ENCODE measurements at places on chromosomes 3 and 15.

DNA sequence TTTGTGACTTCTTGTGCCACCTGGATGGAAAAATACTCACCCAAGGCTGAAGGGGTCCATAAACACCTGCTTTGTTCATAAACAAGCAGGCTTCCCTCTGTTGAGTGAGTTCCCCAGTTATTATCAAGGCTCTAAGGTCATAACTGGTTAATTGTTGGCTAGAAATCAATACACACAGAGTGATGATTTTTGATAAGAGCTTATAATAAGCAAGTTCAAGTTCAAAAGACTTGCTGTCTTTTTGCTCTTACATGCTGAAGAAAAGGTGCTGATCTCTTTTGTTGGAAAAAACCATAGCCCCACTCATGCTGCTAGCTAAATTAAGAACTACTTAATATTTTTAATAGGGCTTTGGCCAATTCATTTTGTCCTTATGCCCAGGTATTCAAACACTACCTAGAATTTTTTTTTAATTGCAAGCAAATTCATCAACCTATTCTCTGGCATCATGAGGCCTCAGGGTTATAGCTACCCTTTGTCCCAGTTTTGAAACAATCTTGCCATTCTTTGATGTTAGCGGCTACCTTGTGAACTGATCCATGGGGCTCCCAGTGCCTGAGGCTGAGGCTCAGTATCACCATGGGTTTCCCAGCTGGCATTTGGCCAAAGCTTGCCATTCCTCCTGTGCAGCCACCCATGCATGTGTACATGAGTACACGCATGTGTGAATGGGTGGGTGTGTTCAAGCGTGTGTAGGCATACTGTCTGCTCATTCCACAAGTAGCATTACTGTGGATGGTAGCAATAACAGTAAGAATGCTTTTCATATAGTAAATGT lies 127.6 kb upstream of the LPP start:
- no peak for DNase-seq

GRCh38 chr3:134677196-134677986 lies 26.6 kb upstream of the KY start:
- DNase-seq, result no peak

DNA sequence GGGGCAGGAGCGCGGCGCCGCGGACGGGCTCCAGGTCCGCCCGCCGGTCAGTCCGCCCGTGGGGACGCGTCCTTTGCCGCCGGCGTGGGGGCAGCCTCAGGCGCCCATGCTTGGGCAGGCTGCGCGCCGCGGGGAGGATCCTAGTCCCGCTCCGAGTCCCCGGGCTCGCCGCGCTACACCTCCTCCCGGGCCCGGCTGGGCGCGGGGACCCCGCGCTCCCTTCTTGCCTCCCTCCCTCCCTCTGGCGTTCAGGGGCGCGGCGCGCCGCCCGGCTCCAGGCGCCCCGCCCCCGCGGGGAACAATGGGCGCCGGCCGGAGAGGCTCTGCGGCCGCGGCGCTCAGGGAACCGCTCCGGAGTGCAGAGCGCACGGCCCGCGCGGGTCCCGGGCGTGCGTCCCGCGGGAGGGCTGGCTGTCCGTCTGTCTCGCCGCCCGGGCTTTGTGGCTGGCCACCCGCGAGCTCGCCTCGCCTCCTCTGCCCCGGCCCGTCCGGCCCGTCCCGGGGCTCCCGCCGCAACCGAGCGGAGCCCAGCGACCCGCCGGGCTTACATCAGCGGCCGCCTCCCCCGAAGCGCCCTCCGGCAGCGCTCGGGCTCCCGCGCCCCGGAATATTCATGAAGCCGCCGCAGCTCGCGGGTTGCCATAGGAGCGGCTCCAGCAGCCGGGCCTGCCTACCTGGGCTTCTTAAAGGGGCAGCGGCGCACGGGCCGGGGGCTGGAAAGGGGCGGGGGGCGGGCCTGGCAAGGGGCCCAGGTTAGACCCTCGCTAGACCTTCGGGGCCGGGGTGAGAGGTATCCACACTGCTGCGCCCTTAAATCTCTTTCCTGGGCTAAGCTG lies at the start of gene HCN4:
HCN4 (minus strand) TSS at position 658 of the 836 bp plus-strand sequence. CDS start 688 bp downstream, outside the sequence.
- DNase-seq, result no peak

DNA sequence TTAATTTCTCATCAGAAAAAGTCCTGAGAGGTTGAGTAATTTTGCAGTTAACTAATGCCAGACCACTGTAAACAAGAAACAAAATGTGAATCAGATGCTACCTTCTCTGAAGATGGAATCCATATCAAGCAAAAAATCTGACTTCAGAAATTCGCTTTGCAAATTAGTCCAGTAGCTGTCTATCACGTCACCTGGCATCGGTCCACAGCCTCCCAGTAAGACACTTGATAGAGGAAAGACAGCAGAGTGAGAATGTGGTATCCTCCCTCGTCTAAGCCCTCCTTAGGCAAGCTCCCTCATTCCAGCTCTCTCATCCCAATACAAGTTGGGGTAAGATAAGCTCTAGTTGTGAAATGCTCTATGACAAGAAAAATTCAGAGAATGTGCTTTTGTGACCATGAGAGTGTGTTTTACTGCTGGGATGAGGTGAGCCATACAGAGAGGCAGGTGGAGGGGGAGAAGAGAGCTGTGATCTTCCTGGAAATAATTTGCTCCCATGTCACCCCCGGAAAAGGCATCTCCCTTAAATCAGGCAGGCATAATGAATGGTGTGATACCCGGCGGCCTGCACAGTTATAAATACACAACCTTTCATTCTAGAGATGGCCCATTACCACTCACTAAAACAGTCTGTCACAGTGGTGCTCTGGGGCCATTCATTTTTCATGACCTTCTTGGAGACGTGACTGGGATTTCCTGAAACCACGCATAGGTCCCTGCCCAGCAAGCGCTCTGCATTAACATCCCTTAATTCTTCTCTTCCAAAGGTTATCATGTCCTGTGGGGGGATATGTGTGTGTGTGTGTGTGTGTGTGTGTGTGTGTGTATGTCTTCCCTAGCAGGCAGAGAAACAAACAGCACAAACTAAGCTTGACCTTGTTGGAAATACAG lies 602.0 kb upstream of the KCNMB2 start:
- DNase-seq, result no peak

GRCh38 chr15:45402955-45403877 lies 24.9 kb upstream of the GATM start:
- no peak for DNase-seq

DNA sequence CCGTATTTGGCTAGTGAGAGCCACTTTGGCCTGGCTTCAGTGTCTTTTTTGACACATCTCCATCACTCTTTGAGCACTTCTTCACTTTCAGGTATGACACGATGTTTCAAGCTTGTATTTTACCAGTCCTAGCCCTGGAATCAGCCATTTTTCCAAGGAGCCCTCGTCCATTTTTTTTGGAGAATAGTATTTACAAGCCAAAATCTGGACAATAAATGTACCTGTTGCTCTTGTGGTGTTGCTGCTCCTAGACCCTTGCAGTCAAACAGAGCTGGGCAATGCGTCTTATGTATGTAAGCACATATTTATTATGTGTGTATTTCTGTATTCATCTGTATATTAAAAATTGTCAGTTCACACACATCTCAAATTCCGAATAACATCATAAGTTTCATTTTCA lies 231.2 kb downstream of the THSD4 start:
- DNase-seq, result no peak

GRCh38 chr15:48541341-48542278 lies 103.9 kb downstream of the FBN1 start:
- DNase-seq, result no peak

GRCh38 chr3:186067360-186068242 lies 41.3 kb downstream of the ETV5 start:
- no peak for DNase-seq

GRCh38 chr15:89991312-89991711 lies 9.8 kb upstream of the ZNF710 start:
- DNase-seq, result no peak

DNA sequence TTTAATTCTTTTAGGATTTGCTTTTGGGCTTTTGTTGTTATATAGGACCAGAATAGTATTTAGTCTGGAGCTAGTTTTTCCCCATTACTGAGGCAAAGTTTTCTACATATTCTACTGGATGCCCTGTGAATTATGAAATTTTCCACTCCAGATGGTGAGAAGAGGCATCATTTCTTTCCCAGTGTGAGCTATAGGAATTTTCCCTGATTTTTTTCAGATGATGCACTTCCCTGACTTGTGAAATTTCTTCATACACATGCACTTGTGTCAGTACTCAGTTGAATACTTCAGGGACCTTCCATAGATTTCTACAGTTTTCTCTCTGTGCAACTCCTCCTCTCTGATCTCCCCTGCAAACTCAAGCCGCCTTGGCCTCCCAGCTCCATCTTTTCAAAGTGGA lies 73.7 kb upstream of the SLCO2A1 start:
- no peak for DNase-seq

GRCh38 chr15:52018244-52018643 lies 775 bp upstream of the MAPK6 start:
- no peak for DNase-seq

DNA sequence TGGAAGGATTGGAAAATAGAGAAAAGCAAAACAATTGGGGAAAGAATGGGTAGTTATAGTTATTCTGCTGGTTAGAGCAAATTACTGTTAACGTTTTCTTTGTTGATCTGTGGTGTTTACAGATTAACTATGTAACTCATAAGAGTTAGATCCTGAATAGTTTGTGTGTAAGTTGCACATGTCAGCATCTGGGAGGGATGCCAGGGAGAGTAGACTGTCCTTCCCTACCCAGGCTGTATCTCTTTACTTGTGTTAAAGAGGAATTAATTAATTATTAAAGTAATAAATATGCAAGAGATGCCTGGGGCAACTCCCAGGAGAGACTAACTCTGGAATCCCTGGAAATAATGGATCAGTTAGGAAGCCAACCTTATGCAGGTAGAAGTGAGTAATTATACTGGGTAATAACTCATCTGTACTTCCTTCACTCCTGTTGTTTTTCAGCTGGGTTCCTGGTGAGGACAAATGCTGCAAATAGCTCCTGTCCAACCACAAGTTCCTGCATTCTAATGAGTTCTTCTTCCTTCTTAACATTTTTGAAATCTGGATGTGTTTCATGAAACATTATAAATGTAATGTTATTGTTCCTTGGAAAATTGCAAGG lies 18.9 kb downstream of the GHRL start:
- no peak for DNase-seq

DNA sequence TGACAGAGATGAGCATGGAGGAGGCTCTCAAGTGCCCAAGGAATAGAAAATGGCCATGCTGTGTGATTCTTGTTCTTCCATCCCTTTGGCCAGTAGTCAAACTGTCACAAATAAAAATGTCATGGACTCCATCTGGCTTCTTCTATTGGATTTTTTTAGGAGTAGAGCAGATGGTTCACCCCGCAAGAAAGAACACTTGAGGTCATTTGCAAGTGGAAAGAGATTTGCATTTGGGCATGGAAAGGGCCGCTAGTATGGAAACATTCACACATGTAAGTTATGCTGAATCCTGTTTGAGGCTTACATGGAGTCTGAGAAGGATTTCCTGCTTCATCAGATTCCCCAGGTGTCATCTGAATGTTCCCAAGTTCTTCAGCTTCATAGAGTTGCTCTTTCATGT lies 53.1 kb upstream of the CFAP161 start:
- DNase-seq, result no peak

DNA sequence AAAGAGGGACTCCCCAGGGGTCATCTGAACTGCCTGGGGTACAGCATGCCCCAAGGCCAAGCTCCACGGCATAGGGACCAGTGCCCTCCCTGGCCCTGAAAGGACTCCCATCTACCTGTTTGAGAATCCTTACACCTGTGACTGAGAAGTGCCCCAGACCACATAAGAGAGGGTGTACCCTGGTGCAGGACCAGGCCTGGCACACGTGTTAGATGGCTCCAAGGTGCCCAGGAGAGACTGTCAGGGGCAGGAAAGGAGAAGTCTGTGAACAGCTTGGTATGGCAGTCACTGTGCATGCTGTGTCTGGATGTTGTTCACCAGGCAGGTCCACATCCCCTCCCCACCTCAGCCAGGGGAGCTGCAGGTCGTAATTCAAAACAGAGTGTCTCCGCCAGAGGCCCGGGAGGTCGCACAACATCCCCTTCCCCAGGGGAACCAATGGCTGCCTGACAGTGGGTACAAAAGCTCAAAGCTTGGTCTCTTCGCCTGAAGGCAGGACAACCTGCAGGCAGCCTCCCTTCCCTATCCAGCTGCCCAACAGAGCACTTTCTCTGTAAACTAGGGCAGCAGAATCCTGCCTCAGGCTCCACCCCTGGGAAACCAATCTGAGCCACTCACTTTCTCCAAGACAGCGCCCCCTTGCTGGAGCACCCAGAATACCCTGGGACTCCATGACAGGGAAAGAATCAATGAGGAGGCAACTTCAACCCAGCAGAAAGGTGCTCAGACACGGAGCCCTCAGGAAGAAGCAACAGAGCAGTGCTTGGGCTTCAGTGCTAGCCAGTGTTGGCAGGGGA lies 3.9 kb downstream of the NUP210 start:
- DNase-seq, result peak; percentile 46

DNA sequence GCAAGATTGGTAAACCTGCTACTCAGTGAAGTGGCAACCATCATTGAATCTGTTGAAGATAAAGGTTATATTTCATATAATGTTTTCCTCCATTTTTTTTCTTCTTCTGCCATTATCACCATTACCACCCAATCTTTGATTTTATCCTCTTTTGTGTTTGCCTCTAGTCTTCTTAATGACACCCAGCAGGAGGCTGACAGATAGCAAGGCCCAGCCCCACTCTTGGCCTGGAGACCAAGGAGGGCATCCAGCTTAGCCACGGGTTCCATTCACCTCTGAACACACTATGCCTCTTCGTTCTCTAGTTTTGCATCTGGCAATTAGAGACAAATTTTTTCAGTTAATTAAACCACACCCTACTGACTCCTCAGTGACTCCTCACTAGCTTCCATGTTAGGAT lies 129.7 kb downstream of the TPRG1 start:
- DNase-seq, result no peak

- no peak for DNase-seq
Measured at GRCh38 chr15:70613271-70613670, 150.1 kb downstream of the UACA start.

- DNase-seq, result no peak
Measured at GRCh38 chr3:24521420-24522145, 26.9 kb upstream of the THRB start.

- no peak for DNase-seq
Measured at GRCh38 chr15:22871481-22872086, 33.1 kb downstream of the NIPA2 start.

- no peak for DNase-seq
Measured at GRCh38 chr3:10352146-10352911, 31.4 kb upstream of the SEC13 start.

DNA sequence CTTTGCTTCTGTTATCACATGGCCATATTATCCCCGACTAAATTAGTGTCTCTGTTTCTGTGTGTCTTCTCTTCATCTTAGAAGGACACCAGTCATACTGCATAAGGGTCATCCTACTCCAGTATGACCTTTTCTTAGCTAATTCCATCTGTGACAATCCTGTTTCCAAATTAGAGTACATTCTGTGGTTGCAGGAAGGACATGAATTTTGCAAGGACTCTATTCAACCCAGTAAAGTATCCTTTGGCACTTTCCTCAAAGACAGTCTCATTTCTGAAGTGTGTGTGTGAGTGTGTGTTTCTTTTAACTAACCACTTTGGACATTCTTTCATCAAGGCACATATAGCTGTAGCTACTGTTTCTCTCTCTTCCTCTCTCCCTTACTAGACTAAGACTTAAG lies 15.2 kb upstream of the MME start:
- DNase-seq, result no peak
